CD4-positive, alpha-beta T cell treated with Interleukin-1 beta for 1 hour (primary cell): ENCODE measurements at places on chromosomes 3 and 15.

- DNase-seq: no peak
Measured at GRCh38 chr15:31306426-31307269, 20.0 kb upstream of the KLF13 start.

DNA sequence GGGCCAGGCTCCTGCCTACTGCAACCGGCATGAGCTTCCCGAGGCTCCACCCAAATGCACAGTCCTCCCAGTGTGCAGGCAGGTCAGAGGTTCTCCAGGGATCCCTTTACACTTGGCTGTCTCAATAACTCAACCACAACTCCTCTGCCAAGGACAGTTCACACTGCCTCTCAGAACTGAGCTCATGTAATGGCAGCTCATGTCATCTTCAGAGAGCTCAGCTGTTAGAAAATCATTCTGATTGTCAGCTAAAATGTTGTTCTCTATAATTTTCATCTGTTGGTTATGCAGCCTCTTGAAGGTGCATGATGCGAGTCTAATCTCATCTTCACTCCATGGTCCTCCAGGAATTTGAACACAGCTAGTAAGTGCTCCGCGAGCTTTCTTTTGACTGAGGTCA, 76.7 kb downstream of the SST start:
- no peak for DNase-seq

DNA sequence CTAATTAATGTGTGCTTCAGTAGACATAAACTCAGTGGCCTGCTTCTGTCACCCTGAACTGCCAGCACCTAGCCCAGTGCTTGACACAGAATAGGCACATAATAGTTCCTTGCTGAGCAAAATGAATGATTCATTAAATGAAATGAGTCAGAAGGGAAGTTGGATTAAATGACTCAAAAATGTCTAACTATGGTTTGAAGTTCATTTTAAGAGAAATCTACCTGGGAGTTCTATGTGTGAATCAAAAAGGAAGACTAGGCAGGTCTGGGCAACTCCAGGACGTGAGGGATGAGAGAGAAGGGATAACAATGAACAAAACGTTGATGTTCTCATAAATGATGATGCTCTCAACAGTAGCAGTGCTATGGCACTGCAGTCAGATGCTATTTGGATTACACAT, 175.0 kb downstream of the CFAP20DC start:
- no peak for DNase-seq

GRCh38 chr3:31777092-31777491, 204.0 kb downstream of the OSBPL10 start:
- no peak for DNase-seq

- no peak for DNase-seq
Measured at GRCh38 chr3:197355713-197356112, 57.3 kb upstream of the DLG1 start.

GRCh38 chr3:79953591-79954101, 185.8 kb upstream of the ROBO1 start:
- DNase-seq: no peak

DNA sequence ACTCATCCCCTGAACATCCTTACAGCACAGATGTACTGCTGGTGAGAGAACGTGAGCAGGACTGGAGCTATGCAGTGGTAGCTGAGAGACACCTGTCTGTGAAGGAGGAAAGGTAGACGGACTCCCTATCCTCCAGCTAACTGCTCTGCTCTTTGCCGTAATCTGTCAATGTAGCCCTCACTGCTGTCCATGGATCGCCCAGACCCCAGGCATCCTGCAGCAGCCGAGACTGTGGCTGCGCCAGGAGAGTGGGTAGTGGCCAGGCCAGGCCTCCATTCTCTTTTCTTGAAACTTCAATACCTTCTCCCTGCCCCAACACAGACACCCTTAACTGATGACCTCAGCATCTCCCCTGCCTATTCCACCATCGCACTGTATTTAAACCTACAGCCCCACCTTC, 44.5 kb downstream of the CRABP1 start:
- DNase-seq: no peak

- DNase-seq: no peak
Measured at GRCh38 chr15:65869954-65870871, 922 bp downstream of the RAB11A start.

- DNase-seq: no peak
Measured at GRCh38 chr3:181695661-181696491, 15.8 kb upstream of the SOX2 start.

DNA sequence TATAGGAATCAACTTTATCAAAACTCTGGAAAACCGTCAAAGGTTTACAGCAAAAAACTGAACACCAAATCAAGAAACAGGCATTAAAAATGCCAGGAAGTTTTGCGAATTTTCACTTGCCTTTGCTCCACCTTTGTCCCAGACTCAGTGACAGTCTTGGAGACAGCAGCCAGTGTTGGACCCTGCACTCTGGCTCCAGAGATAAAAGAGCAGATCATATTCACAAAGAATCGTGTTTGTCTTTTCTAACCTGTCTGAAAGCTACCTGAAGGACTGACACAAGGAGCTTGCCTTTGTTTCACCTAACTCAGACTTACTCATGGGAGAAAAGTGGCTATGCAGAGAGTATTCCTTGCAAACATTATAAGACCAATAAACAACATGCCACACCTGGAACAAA, 74.0 kb upstream of the TCF12 start:
- DNase-seq: no peak

DNA sequence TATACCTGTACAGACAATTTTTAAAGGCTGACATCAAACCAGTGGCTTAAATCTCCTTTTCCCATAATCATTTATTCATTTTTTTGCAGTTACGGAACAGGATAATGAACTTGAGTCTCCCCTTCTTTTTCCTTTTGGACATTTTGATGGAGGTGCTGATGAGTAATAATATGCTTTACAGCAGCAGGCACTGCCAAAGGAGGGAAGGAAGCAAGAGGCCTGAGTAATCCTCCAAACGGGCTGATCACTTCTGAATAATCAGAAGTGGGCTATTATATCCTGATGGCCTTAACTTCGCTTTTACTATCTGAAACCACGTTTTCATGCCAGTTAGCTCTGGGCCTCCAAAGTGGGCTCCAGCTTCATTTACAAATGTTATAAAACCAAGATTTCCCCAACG, 527.2 kb downstream of the FOXP1 start:
- no peak for DNase-seq

GRCh38 chr15:76840830-76841460, 64.2 kb downstream of the SCAPER start:
- peak; percentile 20 for DNase-seq

DNA sequence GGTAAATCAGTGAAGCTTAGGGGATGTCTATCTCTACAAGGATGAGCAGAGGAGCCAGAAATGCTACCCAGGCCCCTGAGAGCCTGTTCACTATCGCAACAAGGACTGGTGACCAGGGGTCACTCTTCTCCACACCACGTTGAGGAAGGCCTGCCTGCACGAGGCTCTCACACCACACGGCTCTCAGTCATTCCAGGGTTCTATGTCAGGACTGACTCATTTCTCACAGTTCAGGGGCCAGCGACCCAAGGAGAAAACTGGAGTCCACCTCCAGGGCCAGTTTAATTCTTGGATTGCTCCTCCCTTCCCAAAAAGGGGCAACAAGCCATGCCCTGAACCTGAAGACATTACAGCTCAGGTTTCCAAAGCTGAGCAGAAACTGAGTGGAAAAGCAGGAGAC, 33.9 kb downstream of the ANP32A start:
- DNase-seq: no peak

GRCh38 chr3:132916096-132916495, 122.1 kb upstream of the TMEM108 start:
- DNase-seq: no peak

- no peak for DNase-seq
Measured at GRCh38 chr3:194675081-194675640, 3.2 kb upstream of the LSG1 start.

GRCh38 chr3:159938714-159939113, 49.9 kb upstream of the IL12A start:
- DNase-seq: no peak

DNA sequence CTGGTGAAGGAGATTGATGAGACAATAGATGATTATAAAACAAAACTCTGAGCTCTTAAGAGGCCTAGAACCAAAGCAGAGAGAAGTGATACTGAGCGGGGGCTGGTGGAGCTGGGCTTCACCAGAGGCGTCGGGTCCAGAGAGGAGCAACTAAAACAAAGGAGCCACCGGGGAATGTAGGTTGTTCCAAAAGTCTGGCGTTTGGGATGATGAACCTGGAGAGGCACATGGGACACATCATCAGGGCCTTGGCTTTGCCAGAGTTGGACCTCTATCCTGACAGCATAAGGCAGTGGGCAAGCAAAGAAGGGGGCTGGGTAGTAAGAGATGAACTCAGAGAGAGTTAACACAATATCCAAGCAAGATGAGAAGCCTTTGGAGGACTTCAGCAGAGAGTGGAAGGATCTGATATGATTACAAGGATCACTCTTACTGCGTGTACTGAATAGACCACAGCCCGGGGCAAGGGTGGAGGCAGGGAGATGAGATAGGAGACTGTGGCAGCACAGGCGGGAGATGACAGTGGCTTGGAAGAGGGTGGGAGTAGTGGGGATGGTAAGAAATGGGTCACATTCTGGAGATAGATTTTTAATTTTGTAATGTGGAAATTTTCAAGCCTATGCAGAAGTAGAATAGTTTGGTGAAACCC, 36.0 kb upstream of the RASA2 start:
- DNase-seq: no peak

DNA sequence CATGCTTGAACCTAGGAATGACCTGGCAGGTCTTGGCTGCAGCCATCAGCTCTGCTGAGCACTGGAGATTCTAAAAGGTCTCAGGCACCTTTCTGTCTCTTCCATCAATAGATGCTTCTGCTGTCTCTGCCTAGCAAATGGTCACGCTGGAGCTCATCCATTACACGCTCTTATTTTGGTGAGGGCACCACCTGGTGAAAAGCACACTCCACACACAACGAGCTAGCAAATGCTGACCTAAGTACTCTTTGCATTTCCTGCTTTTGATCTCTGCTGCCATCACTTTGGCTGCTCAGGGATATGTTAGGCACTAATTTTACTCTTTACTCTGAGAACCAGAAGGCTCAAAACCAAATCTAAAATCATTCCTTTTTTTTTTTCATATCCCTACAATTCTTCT, 91.3 kb downstream of the RAB11A start:
- no peak for DNase-seq

GRCh38 chr15:58374147-58374546, 57.6 kb upstream of the LIPC start:
- DNase-seq: no peak

DNA sequence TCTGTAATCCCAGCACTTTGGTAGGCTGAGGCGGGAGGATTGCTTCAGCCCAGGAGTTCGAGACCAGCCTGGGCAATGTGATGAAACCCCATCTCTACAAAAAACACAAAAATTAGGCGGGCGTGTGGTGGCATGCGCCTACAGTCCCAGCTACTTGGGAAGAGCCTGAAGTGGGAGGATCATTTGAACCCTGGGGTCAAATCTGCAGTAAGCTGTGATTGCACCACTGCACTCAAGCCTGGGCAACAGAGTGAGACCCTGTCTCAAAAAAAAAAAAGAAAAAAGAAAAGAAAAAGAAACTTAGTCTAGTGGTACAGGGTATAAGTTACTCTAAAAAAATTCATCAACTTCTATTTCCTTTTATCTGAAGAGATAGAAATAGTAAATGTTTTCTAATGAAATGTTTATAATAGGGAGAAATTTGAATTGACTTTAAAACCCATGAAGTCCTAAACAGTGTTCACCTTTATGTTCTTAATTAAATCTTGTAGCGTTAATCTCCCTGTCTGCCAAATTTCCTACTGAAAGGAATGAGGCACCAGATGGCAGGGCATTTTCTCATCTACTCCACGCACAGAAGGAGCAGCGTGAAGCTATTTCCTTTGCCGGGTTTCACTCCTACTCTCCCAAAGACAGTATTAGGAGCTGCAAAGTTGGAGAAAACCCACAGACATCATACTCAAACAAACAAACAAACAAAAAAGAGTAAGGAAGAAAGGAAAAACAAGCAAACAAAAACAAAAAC, 1.9 kb downstream of the PCLAF start:
- no peak for DNase-seq

DNA sequence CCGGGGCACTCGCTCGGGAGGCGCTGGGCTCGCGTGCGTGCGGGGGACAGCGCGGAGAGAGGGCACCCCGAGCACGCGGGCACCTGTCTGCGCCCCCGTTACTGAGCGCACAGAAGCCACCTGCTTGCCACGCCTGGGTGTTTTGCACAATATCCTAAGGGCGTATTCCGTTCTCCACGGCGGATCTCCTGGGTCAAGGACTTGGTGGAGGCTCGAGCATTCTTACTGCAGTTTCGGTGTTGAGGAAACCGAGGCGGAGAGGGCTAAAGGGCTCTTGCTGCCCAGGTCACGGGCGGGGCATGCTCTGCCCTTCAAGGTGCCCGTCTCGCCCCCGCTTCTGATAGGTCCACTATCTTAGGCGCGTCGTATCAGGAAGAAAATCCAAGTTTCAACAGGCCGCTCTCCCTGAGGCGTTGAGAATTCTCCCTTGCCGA, 526 bp downstream of the GPD1L start:
- DNase-seq: no peak

DNA sequence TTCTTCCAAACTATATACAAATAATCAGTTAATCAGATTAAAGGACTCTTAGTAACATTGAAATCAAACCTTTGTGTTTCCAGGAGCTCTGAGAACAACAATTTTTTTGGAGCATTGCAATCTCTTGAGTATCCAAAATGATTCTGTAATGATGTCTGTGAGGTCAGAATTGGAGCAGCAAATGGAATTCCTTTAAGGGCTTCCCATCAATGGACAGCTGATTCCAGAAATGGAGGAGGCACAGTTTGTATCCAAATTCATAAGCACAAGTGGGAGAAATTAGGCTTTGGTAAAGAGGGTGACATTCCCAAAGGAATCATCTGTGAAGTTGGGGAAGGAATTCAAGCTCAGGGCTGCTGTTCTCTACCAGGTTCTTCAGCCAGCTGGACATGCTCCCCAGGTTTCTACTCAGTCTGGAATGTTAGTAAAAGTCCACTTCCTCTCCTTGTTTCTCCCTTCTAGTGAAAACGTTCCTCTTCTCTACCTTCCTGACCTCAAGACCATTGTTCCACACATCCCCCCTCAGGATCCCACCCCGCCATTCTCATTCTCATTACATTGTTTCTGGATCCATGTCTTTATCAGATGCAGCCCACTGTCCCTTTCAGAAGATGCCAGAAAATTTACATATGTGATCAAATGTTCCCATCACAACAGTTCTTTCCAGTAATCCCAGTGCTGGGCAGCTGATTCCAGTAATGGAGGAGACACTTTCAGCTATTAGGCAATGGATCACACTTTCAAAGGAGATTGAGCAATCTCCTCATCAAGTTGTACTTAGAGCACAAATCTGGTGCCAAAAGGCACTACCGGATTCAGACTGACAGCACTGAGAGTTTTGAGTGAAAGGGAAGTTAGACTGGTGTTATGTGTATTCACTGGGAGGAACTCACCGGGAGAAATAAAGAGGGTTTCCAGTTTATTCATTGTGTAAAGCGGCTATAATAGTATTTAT, 391.3 kb upstream of the TPRG1 start:
- no peak for DNase-seq

GRCh38 chr15:74291101-74292071, 55.3 kb downstream of the CCDC33 start:
- DNase-seq: peak; percentile 30

GRCh38 chr3:12832350-12833221, 8.8 kb downstream of the RPL32 start:
- no peak for DNase-seq
